Kidney capillary endothelial cell (primary cell): ENCODE measurements at places on chromosomes 1 and 21.

GRCh38 chr1:111507411-111508201, 4.2 kb upstream of the ADORA3 start:
- DNase-seq, result peak; percentile 99

GRCh38 chr1:91402023-91402422, 2.6 kb downstream of the HFM1 start:
- peak; percentile 21 for DNase-seq

DNA sequence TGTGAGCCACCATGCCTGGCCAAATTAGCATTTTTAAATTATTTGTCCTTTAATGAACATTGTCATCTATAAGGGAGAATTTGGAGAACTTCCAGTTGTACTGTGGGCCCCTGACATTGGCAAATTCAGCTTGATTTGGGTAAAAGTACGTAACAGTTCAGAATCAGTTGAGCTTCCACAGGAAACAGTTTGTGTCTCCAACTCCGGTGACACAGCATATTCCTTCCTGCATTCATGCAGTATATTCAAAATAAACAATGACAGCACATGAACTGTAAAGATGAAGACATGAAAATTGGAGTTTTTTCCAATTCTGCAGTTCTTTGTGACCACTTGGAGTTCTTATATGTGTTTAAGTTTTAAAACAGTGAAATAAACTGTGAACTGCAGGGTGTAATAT, 28.2 kb downstream of the RNF220 start:
- DNase-seq, result peak; percentile 52

DNA sequence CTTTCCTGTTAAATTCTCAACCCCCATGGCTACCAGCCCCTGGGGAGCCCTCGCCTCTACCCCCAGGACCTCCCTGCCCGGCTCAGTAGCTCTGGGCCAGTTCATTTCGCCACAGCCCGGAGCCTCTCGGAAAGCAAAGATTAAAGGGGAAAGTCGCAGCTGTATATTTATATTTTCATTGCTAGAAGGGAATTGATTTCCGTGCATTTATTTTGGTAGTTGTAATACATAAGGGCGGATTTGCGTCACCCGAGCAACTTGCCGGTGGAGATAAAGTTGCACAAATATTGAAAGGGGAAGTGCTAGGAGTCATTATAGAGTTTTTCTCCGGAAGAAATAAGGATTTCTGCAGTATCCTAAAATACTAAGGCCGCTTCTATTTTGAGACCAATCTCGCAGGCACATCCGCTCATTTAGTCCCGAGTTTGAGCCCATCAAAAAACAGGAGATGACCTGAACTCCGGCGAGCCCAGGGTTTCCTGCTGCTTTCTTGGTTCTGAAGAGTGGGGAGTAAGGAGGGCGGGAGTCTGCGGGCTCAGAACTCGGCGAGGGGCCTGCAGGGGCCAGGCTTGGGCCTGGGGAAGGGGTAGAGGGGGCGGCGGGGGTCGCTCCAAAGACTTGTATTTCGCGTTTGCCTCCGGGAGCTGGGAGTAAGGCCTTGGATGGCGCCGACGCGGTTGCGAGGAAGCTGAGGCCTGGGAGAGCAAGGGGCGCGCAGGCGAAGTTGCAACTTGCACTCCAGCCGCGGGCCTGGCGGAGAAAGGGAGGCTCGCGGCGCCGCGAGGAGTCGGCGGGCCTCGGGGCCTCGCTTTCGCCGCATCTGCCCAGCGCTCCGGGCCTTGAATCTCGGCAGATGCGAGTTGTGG, 2.5 kb upstream of the HLX start:
- DNase-seq, result peak; percentile 88
